ENCODE measurements at places on chromosomes 1 and 21.

GRCh38 chr21:40056031-40056430 lies 188.8 kb downstream of the PCP4 start:
- no peak for DNase-seq

DNA sequence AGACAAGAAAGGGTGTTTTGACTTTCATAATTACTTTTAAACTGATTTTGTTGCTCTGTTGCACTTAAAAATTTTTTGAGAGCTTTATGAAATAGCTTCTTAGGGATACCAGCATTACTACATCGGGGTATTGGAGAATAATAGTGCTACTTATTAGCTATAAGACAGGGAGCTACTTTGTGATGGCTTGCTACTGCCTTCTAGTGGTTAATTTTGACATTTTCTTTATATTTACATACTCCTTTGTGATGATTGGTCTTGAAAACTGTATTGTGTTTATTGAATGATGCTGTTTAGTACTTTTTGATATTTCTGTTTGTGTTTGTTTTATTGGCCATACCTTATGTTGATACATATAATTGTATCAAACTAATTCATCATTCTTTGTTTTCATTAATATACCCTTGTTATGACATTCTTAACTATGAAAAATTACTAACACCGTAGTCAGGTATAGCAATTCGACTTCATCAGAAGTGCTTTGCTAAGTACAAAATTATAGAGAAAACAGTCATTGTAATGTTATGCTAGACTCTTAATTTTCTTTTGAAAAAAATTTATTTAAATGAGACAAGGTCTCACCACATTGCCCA lies 85.5 kb downstream of the CLIC4 start:
- no peak for DNase-seq

DNA sequence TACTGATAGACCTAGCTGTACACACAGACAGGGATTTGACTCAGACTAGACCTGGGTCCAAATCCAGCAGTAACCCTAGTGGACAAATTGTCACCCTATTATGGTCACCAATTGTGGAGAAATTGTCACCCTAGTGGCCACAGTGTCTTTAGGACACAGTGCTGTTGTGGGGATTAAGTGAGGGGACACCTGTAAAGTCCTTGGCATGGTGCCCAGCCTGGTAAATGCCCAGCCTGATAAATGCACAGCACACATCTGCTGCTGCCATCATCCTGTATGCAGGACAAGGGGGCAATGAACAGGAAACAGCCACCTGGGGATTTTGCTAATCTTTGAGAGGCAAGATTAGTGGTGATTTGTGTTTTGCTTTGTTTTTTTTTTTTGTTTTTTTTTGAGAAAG lies 2.3 kb downstream of the TMEM61 start:
- no peak for DNase-seq

DNA sequence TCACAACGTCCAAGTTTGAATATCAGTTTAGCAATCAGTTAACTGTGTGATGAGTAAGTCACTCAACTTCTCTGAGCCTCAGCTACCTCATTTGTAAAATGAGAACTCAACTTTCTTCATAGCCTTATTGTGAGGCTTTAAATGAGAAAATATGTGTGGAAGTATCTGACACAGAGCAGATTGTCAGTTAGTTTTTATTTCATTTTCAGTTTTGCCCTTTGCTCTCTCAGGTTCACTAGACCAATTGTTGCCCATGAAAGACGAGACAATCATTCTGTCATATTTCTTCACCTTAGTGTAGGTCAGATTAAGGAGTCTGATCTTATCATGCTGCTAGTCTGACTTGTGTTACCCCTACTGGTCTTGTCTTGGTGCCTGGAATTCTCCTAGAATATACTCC lies 232.8 kb upstream of the PTBP2 start:
- no peak for DNase-seq

- no peak for DNase-seq
Observed at GRCh38 chr1:245375789-245376460, 221.1 kb downstream of the KIF26B start.

DNA sequence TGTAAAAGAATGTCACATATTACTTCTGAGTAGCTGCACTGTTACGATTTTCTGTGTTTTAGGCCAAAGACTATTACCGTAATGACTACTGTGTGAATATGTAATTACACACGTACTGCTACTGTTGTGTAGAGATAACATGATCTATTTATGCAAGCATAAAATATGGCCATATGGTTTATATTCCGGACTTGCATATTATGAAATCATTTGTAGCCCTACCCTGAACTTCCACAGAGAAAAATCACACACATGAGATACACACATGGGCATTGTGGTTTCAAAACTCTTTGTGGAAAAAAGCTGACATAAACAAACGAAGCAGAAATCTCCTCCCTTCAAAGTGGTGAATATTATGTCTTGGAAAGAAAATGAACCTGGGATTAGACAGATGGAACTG lies 373.0 kb upstream of the ADAMTS5 start:
- DNase-seq: no peak

GRCh38 chr1:111605576-111605975 lies 14.0 kb upstream of the RAP1A start:
- DNase-seq: no peak

GRCh38 chr1:199639453-199639852 lies 388.1 kb upstream of the NR5A2 start:
- DNase-seq: no peak

GRCh38 chr1:5915587-5916571 lies 76.3 kb downstream of the NPHP4 start:
- no peak for DNase-seq

Measured in activated CD4-positive, alpha-beta T cell treated with anti-CD3 and anti-CD28 coated beads for 1 hour (primary cell).